ENCODE measurements at places on chromosomes 5 and 9.

GRCh38 chr5:59005934-59006701 is 423.2 kb downstream of the RAB3C start:
- DNase-seq = no peak

- no peak for DNase-seq
Measured at GRCh38 chr5:121218086-121218485, 633.6 kb upstream of the FTMT start.

DNA sequence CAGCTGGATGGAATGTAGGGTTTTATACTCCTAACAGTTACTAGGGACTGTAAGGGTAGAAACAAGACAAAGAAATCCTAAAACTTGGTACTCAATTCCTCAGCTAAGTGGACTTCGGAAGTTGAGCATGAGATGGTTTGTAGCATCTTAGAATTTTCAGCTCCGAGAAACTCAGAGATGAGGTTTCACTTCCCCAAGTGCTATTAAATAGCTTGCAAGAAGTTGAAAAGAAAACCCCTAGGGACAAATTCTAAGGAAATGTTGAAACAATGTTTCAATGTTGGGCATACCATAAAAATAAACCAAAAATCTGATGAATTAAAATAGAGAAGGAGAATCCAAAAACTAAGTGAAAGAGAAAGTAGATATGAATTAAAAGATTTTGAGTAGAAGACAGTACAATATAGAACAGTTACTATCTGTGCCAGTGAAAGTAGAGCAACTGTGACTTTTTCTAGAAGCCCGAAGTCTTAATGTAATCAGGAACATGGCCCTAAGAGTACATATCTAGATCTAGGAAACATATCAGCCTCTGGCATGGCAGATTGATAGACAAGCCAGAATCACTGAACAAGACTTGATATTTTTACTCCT is 308.6 kb upstream of the RGMB start:
- no peak for DNase-seq

DNA sequence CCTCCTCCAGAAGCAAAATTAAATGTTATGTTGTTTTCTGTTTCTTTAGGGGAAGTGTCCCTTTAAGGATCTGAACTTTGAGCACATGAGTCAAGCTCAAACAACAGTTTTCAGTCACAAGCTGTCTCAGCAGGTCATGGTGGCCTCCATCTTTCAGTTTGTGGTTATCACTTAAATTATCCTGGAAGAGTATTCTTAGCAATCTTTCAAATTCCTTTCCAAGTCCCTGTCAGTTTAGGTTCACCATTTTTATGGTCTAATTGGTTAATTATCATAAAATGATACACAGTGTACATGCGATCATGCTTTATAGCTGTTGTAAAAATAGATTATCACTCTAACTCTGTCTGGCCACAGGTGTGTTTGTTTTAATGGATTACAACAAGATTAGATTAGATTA is 43.1 kb upstream of the SELENOP start:
- DNase-seq = no peak

DNA sequence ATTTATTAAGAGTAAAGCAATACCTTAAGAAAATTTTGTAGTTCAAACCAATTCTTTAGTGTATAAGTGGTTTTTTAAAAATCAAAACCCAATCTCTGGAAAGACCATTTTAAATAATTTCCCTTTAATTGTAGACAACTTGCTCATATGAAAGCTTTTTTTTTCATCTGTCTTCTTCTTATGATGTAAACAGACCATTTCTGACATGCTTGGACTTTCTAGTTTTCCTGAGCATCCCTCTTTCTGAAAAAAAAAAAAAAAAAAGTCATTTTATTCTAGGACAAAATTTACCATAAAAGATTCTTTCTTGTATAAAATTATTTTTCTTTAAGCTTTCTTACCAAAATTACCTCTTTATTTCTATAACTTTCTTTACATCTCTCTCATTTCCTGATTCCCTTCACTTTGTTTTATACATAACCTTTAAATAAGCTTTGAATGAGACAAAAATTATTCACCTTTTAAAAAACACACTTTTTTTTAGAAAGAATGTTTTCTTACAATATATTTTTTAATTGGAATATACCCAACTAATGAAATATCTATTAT is 67.5 kb downstream of the COL15A1 start:
- DNase-seq = no peak

DNA sequence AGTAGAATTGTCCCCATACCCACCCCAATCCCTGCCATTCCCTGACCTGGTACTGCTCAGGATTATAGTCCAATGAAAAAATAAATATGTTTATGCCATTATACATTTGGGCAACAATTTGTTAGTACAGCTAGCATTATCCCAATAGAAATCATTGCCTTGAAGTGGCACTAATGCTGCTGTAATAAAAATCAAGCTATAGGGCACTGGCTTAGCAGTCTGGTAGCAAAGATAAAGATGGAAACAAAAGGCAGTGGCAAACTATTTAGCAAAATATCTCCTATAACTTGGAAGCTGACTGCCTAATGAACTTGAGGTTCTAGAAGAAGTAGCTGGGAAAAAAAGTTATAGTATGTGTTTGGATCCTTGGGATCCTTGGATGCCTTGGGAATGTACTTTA is 2.2 kb upstream of the TOPORS start:
- no peak for DNase-seq

GRCh38 chr5:72555871-72556270 is 48.7 kb upstream of the ZNF366 start:
- DNase-seq = no peak

DNA sequence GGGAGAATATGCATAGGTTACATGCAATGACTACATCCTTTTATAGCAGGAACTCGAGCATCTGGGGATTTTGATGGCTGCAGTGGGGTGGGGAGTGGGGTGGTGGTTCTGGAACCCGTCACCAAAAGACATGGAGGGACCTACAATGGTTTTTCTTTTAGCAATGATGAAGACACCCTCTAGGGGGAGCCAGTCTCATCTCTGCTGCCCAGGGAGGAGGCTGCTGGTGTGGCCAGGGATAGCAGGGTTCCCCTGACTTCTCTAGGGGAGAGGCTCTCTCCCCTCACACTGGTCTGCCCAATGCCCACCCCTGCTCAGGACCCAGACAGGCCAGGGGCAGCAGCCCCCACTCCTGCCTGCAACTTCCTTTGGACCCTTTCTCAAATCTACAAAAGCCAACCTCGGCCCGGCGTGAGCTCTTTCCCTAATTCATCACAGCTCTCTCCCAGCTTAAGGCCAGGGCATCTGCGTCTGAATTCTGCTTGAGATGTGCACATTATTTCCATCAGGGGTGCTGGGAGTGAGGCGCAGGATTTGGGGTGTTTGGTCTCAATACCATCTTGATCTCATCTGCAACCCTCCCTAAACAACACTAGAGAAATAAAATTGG is 73.6 kb upstream of the RETREG1 start:
- no peak for DNase-seq
